T1000 (cell line): ENCODE measurements at places on chromosomes 4 and X.

GRCh38 chr4:35500812-35501211 lies 743.5 kb downstream of the ARAP2 start:
- DNase-seq: no peak

- DNase-seq: no peak
Measured at GRCh38 chrX:27435031-27435430, 28.1 kb downstream of the PPP4R3C start.

- DNase-seq: no peak
Measured at GRCh38 chr4:135316266-135316779, 1114.7 kb upstream of the PABPC4L start.

- DNase-seq: no peak
Measured at GRCh38 chr4:87026800-87027495, 92.1 kb downstream of the AFF1 start.

GRCh38 chr4:182090186-182090585 lies 153.0 kb upstream of the TENM3 start:
- DNase-seq: no peak

- DNase-seq: no peak
Measured at GRCh38 chr4:5824227-5824626, 68.7 kb downstream of the CRMP1 start.

GRCh38 chr4:138037696-138038095 lies 204.5 kb downstream of the SLC7A11 start:
- DNase-seq: no peak

GRCh38 chr4:85701861-85702321 lies 226.9 kb downstream of the ARHGAP24 start:
- DNase-seq: no peak

DNA sequence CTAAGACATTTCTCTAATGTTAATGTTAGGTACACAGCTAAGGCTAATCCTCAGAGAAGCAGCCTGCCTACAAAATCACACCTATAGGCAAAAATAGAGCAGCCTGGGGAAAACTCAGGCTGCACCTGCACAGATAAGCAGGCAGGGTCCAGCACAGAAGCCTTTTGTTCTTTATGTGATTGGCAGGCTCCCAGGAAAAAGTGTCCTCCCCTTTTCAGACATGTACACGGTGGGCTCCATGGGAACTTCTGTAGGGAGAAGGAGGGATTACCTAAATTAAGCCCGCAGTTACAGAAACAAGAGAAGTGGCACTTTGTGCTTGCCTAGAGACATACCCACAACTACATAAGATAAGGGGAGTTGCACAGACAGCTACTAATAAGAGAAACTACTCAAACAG lies 4.0 kb upstream of the HSPA4L start:
- no peak for DNase-seq

DNA sequence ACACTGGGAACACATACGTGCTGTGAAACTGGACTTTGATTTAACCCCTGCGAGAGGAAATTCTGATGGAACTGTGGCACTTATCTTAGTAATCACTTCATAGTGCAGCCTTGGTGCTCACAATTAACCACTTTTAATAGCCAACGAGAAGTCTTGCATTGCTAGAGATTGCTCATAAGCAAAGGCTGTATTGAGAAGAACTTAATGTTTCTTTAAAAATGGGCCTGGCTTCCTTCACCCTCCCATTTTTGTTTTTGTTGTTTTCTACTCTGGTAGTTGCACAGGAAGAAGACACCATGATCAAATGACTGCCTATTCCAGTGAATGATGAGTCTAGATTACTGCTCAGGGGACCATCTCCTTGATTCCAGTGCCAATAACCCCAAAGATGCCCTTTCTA lies 52.5 kb upstream of the NKAP start:
- no peak for DNase-seq

DNA sequence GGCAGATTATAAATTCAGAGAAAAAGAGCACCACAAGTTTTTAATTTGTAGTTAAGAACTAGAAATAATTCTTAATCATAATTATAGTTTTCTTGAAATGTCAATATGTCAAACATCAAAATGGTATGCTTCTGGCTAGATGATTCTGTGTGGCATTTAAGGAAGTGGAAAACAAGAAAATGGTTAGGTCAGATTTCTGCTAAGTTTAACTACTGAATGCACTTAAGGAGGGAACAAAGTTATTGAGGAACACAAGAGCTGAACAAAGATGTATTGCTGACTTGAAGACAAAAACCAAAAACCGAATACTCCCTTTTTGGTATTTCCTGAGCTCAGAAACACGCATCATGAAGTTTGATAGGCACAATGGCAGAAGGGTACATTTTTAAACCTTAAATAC lies 58.7 kb upstream of the GPR34 start:
- no peak for DNase-seq

- DNase-seq: no peak
Measured at GRCh38 chrX:2360731-2361130, 140.0 kb downstream of the DHRSX start.

DNA sequence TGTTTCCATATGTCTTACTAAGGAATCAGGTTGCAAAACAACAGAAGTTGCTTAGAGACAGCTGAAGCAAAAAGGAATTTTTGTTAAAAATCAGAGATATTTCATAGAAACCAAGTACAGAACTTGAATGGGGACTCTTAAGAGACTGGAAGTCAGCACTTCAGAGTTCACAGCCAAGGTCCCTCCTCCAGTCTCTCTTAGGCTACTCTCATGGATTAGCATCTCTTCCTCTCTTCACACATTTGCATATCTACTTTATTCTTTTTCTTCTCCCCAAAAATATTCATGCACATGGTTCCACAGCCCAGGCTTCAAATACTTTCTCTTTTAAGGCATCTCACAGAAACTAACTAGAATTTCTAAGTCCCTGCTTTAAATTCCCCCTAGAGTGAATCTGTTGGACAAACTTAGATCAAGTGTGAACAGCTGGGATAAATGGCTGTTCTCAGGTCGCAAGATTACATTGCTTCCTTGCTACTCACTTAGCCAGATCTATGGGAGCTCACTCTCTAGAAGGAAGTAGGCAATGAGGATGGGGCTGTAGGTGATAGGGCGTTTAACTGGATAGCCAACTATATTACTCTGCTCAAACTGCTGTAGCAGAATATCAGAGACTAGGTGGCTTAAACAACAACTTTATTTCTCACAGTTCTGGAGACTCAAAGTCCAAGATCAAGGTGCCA lies 73.7 kb upstream of the GALNT7 start:
- no peak for DNase-seq

DNA sequence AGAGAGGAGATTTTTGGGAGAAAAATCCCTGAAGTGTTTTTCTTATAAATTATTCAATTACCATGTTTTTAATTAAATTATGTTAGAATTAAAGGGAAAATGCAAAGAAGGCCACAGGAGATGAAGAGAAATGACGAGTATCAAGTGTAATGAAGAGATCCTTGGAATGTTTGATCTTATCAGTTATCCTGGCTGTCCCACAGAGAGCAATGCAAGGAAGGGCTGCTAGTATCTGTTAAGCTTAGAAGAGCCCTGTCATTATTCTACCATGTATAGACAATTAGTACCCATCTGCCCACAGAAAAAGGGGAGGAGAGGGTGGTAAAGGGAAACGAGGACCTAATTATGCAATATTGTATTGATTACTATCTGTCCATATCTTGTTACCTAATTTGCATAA lies 257.1 kb downstream of the BANK1 start:
- no peak for DNase-seq

DNA sequence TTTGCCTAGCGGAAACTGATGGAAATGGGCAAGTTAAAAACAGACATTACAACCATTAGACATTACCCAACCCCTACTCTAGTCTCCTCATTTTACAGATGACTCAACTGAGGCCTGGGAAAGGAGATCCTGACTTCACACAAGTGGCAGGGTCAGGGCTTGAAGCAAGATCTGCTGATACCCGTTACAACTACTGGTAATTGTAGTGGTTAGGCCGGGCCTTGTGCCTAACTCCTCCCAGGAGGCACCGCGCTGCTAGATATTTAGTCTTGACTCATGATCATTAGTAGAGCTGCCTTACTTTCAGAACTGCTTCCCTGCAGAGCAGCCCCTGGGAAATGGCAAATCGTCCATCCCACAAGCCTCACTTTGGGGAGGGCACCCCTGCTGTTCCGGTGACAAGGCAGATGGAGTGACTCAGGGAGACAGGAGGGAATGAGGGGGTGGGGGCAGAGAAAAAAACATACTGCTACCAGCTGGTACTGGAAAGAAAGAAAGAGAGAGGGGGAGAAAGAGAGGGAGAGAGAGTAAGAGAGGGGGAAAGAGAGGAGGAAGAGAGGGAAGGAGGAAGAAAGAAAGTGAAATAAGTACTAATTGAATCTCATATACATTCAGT lies 12.2 kb downstream of the ARHGEF6 start:
- peak; percentile 65 for DNase-seq

DNA sequence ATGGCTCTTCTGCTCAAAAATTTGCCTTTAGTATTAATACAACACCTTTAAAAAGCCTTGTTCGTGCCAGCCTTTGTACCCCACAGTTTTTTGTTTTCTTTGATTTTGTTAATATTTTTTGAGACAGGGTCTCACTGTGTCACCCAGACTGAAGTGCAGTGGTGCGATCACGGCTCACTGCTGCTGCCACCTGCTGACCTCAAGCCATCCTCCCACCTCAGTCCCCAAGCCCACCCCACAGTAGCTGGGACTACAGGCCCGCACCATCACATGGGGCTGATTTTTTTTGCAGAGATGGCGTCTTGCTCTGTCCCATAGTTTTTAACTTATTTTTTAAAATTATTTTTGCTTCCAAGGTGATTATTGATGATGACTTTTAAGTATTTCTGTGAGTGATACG lies 134.0 kb downstream of the HTR2C start:
- DNase-seq: no peak

GRCh38 chrX:29145316-29145715 lies 558.1 kb downstream of the IL1RAPL1 start:
- DNase-seq: no peak

GRCh38 chrX:23292988-23293651 lies 41.5 kb upstream of the PTCHD1 start:
- DNase-seq: no peak

- DNase-seq: no peak
Measured at GRCh38 chrX:129984111-129984958, 1.9 kb downstream of the BCORL1 start.

DNA sequence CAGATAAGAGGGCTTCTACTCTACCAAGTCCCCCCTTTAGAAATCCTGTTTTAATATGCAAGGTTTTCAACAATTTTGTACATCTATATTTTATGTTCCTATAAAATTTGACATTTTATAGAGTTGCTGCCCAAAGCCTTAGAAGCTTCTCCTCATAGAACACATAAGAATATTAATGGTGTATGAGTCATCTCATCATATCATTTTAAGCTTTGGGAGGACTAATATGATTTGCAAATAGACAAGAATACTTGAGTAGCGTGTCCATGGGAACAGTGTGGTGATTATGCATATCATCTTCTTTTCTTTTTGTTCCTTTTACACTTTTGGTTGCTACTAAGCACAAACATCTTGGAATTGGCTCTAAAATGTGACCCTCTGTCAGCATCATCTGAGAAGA lies 56.7 kb upstream of the HUWE1 start:
- no peak for DNase-seq

GRCh38 chr4:140609548-140610425 lies 41.0 kb upstream of the UCP1 start:
- no peak for DNase-seq

- no peak for DNase-seq
Measured at GRCh38 chr4:174522183-174523024, at the start of gene HPGD. HPGD (minus strand) TSS chr4:174522488; CDS start chr4:174522451, 37 bp downstream.

DNA sequence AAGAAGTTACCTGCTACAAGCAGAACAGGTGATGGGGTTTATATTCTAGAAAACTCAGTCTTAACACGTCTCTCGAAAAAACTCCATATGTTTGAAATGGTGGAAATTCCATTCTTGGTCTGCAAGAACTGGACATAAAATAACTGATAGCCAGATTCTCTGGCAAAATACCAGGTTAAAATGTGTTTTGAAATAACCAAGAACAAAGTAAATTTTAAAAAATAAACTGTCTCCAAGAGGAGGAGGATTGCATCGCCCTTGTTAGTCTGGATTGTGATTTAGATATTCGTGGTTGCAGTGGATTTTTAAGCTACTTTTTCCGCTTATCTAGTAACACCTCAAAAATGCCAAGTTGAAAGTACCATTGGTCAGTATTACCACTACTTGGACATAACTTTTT lies 40.8 kb downstream of the CENPU start:
- DNase-seq: no peak

- no peak for DNase-seq
Measured at GRCh38 chr4:103774326-103774825, 54.6 kb upstream of the TACR3 start.

GRCh38 chrX:46961574-46962283 lies 49.5 kb downstream of the JADE3 start:
- DNase-seq: no peak

- no peak for DNase-seq
Measured at GRCh38 chrX:153336121-153336894, 2.4 kb downstream of the ZNF275 start.

- DNase-seq: no peak
Measured at GRCh38 chr4:161555689-161556660, 607.8 kb downstream of the FSTL5 start.

GRCh38 chrX:48960291-48960690 lies 2.9 kb upstream of the OTUD5 start:
- no peak for DNase-seq

GRCh38 chr4:165475706-165476070 lies 96.9 kb downstream of the CPE start:
- DNase-seq: no peak

DNA sequence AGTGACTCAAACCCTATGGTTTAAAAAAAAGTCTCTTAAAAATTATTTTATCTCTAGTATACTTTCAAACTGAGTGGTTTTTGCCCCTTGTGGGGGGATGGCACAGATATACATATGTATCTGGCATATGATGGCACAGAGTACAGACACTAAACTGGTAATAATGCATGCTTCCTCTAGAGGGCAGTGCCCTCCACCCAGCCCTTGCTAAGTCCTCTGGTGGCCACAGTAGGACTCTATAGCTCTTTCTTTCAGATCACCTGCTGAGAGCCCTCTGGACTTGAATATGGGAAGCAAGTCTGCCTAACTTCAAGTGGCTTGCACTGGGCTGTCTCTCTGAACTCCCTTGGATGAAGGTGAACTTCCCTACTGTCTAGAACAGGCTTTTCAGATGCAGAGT lies 66.3 kb downstream of the TSPAN7 start:
- no peak for DNase-seq

DNA sequence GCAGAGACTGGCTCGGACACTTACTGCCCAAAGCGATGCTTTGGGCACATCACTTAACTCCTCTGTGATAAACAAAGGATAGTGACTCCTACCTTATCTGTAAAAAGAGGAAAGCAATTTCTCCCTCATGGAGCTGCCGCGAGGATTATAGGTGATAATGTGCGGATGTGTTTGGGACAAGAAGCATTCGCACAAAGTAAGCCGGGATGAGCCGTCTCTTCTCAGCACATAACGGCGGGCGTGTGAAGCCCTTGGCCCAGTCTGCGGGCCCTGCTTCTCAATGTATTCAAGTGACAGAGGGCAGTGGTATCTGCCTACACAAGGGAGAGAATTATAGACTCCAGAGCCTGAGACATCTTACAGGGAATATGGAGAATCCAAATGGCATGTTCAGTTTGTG lies 550.3 kb upstream of the CPEB2 start:
- no peak for DNase-seq

GRCh38 chr4:78121338-78121904 lies 64.3 kb downstream of the FRAS1 start:
- DNase-seq: no peak
